ENCODE measurements at places on chromosomes 1 and 21.

DNA sequence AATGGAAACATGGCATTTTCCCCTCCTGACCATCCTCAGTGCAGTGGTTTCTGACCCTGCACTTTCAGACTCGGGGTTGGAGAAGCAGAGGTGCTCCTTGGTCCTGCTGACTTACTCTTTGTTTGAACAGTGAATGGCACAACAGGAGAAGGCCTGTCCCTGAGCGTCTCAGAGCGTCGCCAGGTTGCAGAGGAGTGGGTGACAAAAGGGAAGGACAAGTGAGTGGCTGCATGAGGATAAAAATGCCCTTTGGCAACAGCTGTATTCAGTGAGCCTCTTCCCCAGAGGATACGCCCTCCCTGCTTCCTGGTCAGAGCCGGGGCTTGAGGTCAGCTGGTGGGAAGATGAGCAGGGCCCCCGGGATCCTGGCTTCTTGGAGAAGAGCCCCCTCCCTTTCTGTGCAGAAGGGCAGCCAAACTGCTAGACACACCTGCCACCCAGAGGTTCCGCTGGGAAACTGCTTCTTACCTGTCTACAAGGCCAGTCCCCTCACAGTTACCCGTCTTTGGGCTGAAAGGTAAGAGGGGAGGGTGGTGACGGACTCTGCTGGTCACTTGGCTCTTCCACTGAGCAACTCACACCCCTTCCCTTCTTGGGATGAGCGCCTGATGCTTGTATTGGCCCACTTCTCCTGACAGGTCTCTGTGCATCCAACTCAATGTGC is 16.6 kb downstream of the NPL start:
- no peak for DNase-seq

GRCh38 chr1:211935448-211935970 is 99.8 kb downstream of the INTS7 start:
- DNase-seq: no peak

- DNase-seq: no peak
These were observed 124.0 kb upstream of the C8B start for GRCh38 chr1:57089855-57090254.

DNA sequence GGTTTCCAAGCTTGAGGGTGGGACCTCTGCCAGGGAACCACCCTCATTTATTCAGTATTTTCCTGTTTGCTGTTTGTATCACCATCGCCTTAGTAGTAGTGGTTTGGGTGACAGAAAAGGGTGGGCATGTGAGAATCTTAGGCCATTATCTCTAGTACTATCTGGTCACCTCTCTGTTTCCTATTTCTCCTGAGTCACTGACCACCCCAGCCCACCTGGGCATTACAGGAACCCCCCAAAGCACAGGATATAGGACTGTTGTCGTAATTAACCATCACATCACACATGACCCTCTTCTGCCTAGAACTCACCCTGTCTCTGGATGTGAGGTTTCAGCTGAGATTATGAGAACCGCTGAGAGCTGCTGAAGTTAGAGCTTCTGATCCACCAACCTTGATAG is 60.4 kb downstream of the IL23R start:
- no peak for DNase-seq

GRCh38 chr1:200228486-200228885 is 181.3 kb downstream of the ZNF281 start:
- DNase-seq: no peak

DNA sequence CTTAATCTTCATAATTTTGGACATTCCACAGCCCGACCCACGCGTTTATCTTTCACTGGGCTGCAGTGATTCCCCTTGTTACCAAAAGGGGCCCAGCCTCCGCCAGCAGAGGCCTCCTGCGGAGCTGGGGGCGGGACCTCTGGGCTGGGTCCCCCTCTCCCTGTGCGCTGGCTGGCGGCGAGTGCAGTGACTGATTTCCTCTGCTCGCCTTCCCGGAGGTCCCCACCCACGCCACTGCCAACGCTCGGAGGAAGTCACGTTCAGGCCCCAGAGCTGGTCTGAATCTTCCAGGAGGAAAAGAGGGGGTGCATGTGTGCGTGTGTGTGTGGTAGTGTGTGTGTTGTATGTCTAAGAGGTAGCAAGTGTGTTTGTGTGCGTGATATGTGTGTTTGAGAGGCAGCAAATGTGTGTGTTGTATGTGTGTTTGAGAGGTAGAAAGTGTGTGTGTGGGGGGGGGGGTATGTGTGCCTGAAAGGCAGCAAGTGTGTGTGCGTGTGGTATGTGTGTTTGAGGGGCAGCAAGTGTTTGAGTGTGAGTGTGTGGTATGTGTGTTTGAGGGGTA is 35.0 kb upstream of the JAK1 start:
- peak; percentile 41 for DNase-seq

- DNase-seq: no peak
These were observed 161.0 kb downstream of the DHRS3 start for GRCh38 chr1:12456979-12457378.

GRCh38 chr21:35172231-35172630 is 123.1 kb upstream of the RUNX1 start:
- DNase-seq: no peak

GRCh38 chr1:218079820-218080219 is 205.3 kb upstream of the RRP15 start:
- no peak for DNase-seq

- no peak for DNase-seq
These were observed 1.3 kb downstream of the WDR47 start for GRCh38 chr1:109040627-109040988.

- no peak for DNase-seq
These were observed 5.1 kb downstream of the NLRP3 start for GRCh38 chr1:247421074-247421473.

GRCh38 chr1:88175120-88175630 is 508.9 kb upstream of the PKN2 start:
- no peak for DNase-seq

DNA sequence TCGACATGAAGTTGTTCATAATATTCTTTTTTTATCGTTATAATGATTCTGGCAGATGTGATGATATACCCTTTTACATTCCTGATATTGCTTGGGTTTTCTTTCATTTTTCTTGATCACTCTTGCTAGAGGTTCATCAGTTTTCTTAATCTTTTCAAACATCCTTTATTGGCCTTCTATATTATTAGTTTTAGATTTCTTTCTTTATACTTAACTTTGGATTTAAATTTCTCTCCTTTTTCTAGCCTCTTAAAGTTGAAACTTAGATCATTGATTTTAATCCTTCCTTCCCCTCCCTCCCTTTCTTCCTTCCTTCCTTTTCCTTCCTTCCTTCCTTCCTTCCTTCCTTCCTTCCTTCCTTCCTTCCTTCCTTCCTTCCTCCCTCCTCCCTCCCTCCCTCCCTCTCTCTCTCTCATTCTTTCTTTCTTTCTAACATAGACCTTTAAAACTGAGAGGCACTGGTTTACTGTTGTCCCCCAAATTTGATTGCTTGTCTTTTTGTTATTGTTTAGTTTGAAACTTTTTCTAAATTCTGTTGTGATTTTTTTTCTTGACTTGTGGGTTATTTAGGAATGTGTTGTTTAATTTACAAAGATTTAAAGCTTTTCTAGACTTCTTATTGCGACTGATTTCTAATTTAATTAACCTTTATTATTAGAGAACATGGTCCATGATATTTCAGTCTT is 31.6 kb downstream of the HOOK1 start:
- no peak for DNase-seq

DNA sequence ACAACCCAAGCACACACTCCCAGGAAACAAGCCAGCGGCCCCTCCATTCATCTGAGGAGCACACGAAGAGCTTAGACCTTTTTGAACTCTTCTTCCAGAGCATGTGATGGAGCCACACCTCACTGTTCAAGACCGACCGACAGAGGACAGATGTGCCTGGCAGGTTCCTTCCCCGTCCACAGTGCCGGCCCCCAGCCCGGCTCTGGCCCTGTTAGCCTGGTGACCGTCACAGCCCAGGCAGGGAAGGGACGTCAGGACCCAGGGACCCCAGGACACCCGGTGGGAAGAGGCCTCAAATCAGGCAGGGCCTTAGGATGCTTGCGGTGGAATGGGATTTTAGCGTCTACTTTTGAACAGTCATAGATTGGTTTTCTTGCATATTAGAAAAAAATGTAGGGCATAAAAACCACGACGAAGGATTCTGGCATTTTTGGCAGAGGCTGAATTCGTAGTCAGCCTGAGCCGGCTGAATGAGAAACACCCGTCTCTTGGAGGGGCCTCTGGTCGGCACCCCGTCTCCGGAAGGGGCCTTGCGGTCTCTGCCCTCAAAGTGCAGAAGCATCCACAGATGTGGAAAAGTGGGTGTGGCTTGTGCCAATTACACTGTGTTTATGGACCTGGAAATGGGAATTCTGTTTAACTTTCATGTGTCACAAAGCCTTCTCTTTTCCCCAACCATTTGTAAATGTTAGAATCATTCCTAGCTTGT is 79.3 kb downstream of the SIK1 start:
- no peak for DNase-seq

GRCh38 chr1:233015965-233016364 is 65.6 kb downstream of the NTPCR start:
- no peak for DNase-seq

GRCh38 chr1:183246436-183246835 is 60.4 kb downstream of the LAMC2 start:
- DNase-seq: no peak

- DNase-seq: no peak
These were observed 90.1 kb downstream of the TENT5C start for GRCh38 chr1:117695796-117696490.

GRCh38 chr1:11474826-11475225 is 4.1 kb upstream of the DISP3 start:
- DNase-seq: no peak

DNA sequence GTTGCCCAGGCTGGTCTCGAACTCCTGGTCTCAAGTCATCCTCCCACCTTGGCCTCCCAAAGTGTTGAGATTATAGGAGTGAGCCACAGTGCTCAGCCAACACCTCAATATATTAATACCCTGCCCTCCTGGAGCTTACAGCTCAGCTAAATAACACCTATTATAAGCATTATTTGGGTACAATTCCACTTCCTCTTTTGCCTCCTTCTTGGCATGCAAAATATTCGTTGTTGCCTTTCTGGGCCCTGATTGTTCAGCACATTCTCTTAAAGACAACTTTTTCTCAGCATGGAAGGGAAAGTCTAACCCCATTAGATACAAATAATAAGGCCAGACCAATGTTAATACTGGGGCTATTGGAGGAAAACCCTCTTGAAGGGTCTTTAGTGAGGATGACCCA is 2.8 kb downstream of the PAQR7 start:
- DNase-seq: no peak

- DNase-seq: no peak
These were observed 1.8 kb upstream of the ZBTB48 start for GRCh38 chr1:6577831-6578525.

GRCh38 chr1:61078618-61079295 is 3.6 kb upstream of the NFIA start:
- DNase-seq: no peak

GRCh38 chr1:25700626-25701025 is 84.0 kb downstream of the MAN1C1 start:
- DNase-seq: no peak

DNA sequence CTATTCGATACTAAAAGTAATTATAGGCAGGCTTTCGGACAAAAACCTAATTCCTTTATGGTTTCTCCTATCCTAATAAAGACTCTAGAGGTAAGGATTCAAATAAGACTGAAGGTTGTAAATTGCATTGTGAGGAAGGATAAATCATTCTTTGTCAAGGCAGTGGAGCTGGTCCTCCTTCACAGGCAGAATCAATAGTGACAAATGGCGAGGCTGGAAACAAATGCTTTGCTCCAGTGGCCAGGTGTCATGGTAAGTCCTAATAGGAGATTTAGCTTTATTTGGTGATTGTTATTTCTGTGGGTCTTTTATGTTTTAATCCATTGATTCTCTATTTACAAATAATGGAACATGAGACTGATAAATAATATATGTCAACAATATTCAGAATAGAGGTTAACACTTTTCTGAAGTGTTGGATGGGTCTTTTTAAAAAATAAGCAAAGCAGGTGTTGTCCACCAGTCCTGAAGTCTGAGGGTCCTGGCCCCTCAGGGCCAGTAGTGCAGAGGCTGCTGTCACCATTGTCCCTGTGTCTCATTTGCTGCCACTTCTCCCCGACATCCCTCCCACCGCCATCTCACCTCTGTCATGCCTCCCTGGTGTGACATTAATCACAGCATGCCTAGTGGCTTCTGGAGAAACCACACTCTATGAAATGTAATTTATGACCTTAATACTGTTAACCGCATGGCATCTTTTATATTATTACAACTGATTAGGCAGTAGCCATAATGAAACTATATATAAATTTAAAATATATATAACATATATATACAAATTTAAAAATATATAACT is 120.9 kb upstream of the MAGI3 start:
- no peak for DNase-seq

GRCh38 chr1:217917281-217917887 is 286.2 kb downstream of the SPATA17 start:
- no peak for DNase-seq

DNA sequence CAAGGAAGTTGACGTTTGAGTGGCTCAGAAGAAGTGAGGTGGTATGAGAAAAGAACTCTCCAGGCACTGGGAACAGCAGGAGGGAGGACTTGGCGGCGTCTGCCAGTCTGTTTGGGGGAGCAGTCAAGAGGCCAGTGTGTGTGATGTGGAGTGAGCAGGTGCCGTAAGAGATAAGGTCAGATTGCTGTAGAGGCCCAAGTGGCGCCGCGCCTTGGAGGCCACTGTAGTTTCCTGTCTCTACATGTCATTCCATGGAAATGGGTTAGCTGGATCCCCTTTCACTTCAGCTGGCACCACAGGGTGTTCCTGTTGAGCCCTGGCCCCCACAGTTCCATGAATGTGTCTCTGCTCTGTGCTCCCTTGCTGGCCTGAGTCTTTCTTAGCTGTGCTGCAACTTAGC is 35.5 kb upstream of the PTPRF start:
- DNase-seq: no peak

- DNase-seq: no peak
These were observed 20.7 kb downstream of the AGT start for GRCh38 chr1:230693221-230693620.

DNA sequence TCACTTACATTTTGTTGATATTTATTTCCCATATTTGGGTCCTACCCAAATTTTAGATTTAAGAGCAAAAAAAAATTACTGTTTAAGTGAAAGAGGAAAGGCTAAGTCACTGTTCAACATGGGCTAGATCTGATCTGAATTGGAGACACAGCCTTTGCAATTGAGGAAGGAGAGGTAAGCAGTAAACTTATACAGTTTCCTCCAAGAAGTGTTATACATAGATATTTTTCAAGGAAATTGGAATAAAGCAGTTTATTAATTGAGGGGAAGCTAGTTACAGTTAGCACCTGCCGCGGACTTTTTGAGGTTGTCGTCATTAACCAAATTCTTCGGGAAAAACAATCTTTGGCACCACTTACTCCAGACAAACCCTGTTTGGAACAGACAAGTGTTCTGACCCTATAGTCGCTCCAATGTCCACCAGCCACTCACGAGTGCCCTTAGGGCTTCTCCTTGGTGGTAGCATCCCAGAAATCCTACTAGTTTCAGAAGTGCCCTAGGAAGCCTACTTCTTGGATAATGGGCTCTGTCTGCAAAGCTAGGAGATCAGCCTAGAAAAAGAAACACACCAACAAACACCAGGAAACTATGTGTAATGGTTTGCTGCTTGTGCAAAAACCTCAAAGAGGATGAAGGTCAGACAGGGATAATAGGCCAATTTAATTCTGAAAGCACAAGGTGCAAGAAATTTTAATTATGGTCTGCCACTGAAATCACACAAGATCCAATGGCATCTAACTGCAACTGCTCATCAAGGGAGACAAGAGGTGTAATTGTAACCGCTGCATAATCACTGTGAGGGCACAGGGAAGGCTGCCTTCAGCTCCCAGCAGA is 2.5 kb downstream of the WLS start:
- no peak for DNase-seq

All from activated CD4-positive, CD25-positive, alpha-beta regulatory T cell (primary cell).